ENCODE measurements at places on chromosomes 7 and 10. TPM values are rescaled to one million over a fixed set of nuclear protein-coding genes. Genes with fewer than 3 reads are reported as not detected.

GSTO2 gene
- total RNA-seq = 2.2 TPM

ACBD7 gene
- 0.85 TPM for total RNA-seq

HTR5A gene
- total RNA-seq = not detected

INA gene
- 28.1 TPM for total RNA-seq

IRF5 gene
- total RNA-seq = 12.8 TPM

DYDC2 gene
- total RNA-seq = not detected

FBXL13 gene
- total RNA-seq = 0.42 TPM

ZNF804B gene
- total RNA-seq = not detected

ZNF117 gene
- total RNA-seq = 0.16 TPM

GPNMB gene
- 3.2 TPM for total RNA-seq

PDIA4 gene
- total RNA-seq = 200 TPM

MEOX2 gene
- not detected for total RNA-seq

LIPJ gene
- total RNA-seq = not detected

PNLIPRP2 gene
- total RNA-seq = not detected

LLCFC1 gene
- total RNA-seq = not detected

CTTNBP2 gene
- total RNA-seq = 0.41 TPM

CALML5 gene
- not detected for total RNA-seq

TUBAL3 gene
- total RNA-seq = 0.52 TPM

CPA2 gene
- total RNA-seq = not detected

CDK14 gene
- 0.37 TPM for total RNA-seq

CH25H gene
- not detected for total RNA-seq

CYP17A1 gene
- not detected for total RNA-seq

UPK3BL1 gene
- 17.4 TPM for total RNA-seq

FAM200A gene
- total RNA-seq = 4.6 TPM

TBL2 gene
- total RNA-seq = 51.8 TPM

CTAGE4 gene
- total RNA-seq = not detected

PBLD gene
- total RNA-seq = 3.1 TPM

WDR91 gene
- total RNA-seq = 8.4 TPM

RSPH10B2 gene
- total RNA-seq = 0.28 TPM

PHKG1 gene
- 0.63 TPM for total RNA-seq

TET1 gene
- total RNA-seq = 0.57 TPM

AKR1B15 gene
- 26.7 TPM for total RNA-seq

ITPRID1 gene
- total RNA-seq = not detected

TMEM140 gene
- total RNA-seq = 1.7 TPM

HOXA6 gene
- 2.5 TPM for total RNA-seq

PRTFDC1 gene
- 23.8 TPM for total RNA-seq

C10orf105 gene
- not detected for total RNA-seq

SH2D4B gene
- not detected for total RNA-seq

SRRM3 gene
- 6.1 TPM for total RNA-seq

PLA2G12B gene
- not detected for total RNA-seq

CUZD1 gene
- 0.94 TPM for total RNA-seq

SFTPA2 gene
- total RNA-seq = not detected

GJD4 gene
- not detected for total RNA-seq

TCAF2 gene
- 0.30 TPM for total RNA-seq

RNLS gene
- 10.0 TPM for total RNA-seq

PRSS37 gene
- not detected for total RNA-seq

SNCG gene
- 6.6 TPM for total RNA-seq

ELAPOR2 gene
- total RNA-seq = 0.14 TPM

PCLO gene
- total RNA-seq = 0.91 TPM

COL26A1 gene
- total RNA-seq = 0.58 TPM

ZFAND4 gene
- total RNA-seq = 6.0 TPM

CYP2C19 gene
- not detected for total RNA-seq

PAX4 gene
- total RNA-seq = not detected

PPP1R3C gene
- total RNA-seq = 16.8 TPM

C10orf88 gene
- total RNA-seq = 9.5 TPM

CALU gene
- 158 TPM for total RNA-seq

IFIT1B gene
- total RNA-seq = not detected

Data from A549 treated with DMSO at 1 μM for 4 hours (cell line).